Thymus (tissue), 14 donors: ENCODE measurements at places on chromosomes 3 and 15. TPM values are rescaled to one million over a fixed set of nuclear protein-coding genes. Genes with fewer than 3 reads are reported as not detected.

DNA sequence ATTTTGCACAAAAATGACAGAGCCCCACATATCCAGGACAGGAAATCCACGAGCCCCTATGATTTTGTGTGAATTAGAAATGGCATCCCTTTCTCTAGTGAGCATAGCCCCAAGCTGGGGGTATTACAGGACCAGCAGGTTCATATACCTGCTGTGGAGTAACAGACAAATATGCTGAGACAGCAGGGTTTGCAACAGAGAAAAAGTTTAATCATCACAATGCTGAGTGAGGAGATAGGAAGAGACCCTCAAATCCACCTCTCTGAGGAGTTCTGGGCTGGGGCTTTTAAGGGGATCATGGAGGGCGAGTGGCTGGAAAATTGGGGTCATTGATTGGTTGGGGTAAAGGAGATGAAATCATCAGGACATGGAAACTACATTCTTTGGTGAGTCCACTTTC, 8.4 kb upstream of the MYZAP start:
- H3K27ac ChIP-seq, result no peak overlapping the region
- DNase-seq, result no peak
- H3K4me1 ChIP-seq, result no peaks in the 10 kb centered on the region
- no peaks in the 10 kb centered on the region for H3K36me3 ChIP-seq
- H3K4me3 ChIP-seq, result no peak overlapping the region

- peak; percentile 81 for DNase-seq
- H3K27ac ChIP-seq, result no peak overlapping the region
- H3K4me1 ChIP-seq, result no peaks in the 10 kb centered on the region
- H3K4me3 ChIP-seq, result no peak overlapping the region
These were observed 43.8 kb downstream of the NCEH1 start for GRCh38 chr3:172666873-172667694.

DNA sequence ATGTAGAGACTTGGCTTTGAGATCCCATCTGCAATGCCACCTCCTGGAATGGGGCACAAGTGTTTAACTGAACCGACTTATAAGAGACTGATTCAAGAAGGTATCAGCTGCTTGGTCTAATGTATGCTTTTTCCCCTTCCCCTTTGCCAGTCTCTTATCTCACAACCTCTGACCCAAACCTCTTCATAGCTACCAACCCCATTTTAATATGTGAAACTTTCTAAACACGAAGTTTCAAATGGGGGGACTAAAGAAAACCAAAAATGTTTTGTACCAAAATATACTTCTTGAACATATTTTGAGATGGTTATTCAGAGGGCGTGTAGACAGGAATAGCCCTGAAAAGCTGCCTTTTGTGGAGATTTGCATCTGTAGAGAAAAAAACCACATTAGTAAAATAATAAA, 73.1 kb downstream of the OXSM start:
- H3K27me3 ChIP-seq, result no peaks in the 10 kb centered on the region
- DNase-seq, result no peak
- H3K36me3 ChIP-seq, result no peaks in the 10 kb centered on the region
- H3K4me1 ChIP-seq, result no peaks in the 10 kb centered on the region
- H3K27ac ChIP-seq, result no peak overlapping the region

GRCh38 chr3:30777426-30778113, 116.9 kb downstream of the GADL1 start:
- no peak for DNase-seq
- no peak overlapping the region for H3K4me3 ChIP-seq
- no peak overlapping the region for H3K27ac ChIP-seq

The BOC gene
- 5.5 TPM for total RNA-seq

The SLC28A1 gene
- total RNA-seq, result 0.05 TPM
